Fibroblast of skin of right quadriceps (primary cell): ENCODE measurements at places on chromosomes 3 and 15.

- DNase-seq = no peak
These were observed 34.1 kb downstream of the MUC20 start for GRCh38 chr3:195754906-195755305.

GRCh38 chr3:146975032-146975431 is 369.9 kb upstream of the PLSCR5 start:
- DNase-seq = no peak

DNA sequence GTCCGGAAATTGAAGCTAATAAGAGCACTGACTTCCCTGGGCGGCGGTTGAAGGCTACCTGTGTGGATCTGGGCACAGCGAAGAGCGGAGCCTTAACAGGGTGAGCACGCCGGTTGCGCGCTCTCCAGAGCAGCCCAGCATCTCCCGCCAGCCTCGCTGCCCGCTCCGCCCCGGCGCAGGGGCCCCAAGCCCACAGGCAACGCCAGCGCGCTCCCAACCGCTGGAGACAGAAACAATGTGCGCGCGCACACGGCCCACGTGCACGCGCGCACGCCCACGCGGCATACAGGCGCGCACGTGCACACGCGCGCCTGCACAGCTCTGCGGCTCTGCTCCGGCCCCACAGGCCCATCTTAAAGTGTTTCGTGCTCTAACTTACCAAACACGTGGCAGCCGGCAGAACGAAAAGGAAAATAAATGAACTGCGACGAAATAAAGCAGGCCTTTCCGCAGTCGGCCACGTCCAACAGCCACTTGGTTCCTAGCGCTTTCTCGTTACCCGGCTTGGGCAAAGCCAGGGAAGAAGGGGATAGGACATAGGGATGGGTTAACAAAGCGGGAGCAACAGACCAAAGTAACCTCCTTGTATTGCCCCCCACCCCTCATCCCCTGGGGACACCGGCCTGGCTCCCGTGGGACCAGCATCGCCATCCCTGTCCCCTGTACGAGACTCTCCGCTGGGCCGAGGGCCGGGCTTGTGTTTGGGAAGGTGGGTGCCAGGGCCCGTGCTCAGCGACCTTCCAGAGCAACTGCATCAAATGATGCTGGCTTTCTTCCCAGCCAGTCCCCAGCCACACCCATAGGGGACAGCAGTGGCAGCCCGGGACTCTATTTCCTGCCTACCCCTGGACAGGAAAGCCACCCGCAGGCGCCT is 203.7 kb downstream of the ABHD5 start:
- peak; percentile 79 for DNase-seq

- DNase-seq = no peak
These were observed 466.9 kb upstream of the SUCLG2 start for GRCh38 chr3:68121287-68121686.

DNA sequence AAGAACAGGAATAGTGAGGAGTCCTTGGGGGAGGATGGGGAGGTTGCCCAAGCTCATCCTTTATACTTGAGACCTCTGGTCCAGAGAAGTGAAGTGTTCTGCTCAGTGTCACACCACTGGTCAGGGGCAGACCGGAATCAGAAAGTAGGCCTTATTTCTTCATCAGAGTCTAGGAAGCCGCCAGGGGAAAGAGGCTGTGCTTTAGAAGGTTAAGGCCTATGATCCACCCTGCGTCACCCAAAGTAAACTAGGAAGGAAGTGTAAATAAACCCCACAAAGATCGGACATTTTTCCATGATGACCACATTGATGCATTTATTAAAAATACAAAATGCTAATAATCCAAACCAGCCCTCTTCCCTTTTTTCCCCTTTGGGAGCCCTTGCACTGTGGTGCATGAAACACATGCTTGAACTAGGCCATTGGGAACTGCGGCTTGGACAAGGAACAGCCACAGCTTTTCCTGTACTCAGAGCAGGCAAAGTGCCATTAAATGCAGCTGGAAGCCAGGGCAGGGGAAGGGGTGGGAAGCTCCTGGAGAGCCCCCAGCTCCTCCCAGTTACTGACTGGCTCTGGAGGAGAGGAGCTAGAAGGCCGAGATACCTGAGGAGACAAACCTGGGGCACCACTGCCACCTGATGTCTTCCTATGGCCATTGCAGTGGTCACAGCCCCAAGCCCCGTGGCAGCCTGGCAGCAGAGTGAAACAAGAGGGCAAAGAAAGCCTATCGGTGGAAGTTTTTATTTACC is 37.0 kb downstream of the CDC25A start:
- DNase-seq = peak; percentile 75

- peak; percentile 73 for DNase-seq
These were observed 27.2 kb downstream of the VEPH1 start for GRCh38 chr3:157475921-157476414.

GRCh38 chr3:124777762-124778470 is 47.7 kb downstream of the UMPS start:
- DNase-seq = no peak

- DNase-seq = no peak
These were observed 145.1 kb downstream of the TP63 start for GRCh38 chr3:189776149-189776824.

GRCh38 chr3:172355836-172356235 is 92.4 kb downstream of the GHSR start:
- DNase-seq = peak; percentile 93

- no peak for DNase-seq
These were observed 53.5 kb downstream of the PLXNA1 start for GRCh38 chr3:127036209-127037020.

DNA sequence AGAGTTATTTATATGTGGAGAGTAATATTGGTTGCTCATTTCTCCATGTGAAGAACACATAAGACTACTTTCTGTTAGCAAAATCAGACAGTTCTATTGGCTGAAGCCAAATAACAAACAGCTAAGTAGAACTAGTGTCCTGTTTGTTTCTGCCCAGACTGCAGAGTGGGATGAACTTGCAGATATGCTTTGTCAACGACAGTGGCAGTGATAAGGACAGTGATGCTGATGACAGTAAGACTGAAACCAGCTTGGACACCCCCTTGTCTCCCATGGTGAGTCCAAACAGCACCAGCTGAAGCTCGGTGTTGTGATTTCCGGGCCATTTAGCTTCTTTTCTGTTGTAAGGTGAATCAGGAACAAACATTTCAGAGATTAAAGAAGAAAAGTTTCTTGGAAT is 102.6 kb upstream of the IL12A start:
- DNase-seq = no peak

- DNase-seq = no peak
These were observed 22.1 kb downstream of the SNTN start for GRCh38 chr3:63674586-63674985.

DNA sequence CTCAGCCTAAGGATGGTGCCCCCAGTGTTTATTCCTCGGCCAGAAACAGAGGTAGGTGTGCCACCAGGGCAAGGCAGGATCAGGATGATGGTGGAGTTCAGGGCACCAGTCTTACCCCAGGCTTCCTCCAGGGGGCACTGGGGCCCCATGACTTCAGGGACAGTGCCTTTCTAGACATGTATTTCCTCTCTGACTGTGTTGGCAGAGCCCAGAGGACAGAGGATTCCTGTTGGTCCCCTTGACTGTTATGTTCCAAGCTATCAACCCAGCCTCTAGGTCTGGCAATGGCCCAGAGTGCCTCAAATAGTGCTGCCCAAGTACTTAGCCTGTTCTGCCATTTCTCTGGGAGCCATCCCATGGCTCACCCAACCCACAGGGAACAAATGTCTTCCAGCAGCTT is 2.8 kb downstream of the HEMK1 start:
- DNase-seq = peak; percentile 59

DNA sequence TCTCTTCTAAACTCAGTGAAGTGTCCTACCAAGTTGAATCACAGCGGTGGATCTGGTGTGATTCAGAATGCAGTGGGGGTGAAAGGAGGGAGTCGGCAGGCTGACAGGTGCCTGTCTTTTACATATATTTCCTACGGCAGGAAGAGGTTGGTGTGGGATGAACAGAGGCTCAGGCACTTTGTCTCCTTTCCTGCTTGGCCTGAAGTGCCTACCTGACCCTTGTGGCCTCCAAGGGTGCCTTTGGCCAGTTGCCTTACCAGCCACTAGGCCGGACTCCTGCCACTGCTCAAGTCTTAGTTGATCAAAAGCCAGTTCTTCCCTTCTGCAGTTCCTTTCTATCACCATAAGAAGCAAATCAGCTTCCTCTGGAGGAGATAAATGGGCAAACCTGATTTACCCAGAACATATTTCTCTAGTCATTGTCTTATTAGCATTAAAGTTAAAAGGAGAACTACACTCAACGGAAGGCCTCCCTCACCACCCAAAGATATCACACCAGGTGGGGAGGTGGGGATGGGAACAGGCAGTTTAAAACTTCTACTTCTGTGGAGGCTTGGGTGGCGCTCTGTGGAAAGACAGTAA is 52.1 kb downstream of the CRTC3 start:
- DNase-seq = no peak

- no peak for DNase-seq
These were observed 220.7 kb downstream of the GBE1 start for GRCh38 chr3:81540787-81541186.

GRCh38 chr3:151218136-151218535 is 15.1 kb upstream of the GPR171 start:
- no peak for DNase-seq

DNA sequence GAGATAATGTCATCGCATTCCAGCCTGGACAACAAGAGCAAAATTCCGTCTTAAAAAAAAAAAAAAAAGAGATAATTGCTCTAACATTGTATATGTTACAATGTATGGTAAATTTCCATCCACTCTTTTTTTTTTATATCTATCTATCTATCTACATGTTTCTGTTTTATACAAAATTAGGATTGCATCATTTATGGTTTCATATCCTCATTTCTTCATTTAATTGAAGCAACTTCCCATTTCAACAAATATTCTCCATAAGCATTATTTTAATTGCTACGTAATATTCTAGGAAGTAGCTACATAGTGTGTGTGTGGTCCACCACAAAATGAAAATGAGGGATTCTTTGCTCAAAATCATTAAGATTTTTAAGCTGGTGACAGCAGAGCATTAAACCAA is 18.4 kb downstream of the RBP1 start:
- no peak for DNase-seq

- no peak for DNase-seq
These were observed 40.5 kb downstream of the SEMA3G start for GRCh38 chr3:52404391-52404790.

DNA sequence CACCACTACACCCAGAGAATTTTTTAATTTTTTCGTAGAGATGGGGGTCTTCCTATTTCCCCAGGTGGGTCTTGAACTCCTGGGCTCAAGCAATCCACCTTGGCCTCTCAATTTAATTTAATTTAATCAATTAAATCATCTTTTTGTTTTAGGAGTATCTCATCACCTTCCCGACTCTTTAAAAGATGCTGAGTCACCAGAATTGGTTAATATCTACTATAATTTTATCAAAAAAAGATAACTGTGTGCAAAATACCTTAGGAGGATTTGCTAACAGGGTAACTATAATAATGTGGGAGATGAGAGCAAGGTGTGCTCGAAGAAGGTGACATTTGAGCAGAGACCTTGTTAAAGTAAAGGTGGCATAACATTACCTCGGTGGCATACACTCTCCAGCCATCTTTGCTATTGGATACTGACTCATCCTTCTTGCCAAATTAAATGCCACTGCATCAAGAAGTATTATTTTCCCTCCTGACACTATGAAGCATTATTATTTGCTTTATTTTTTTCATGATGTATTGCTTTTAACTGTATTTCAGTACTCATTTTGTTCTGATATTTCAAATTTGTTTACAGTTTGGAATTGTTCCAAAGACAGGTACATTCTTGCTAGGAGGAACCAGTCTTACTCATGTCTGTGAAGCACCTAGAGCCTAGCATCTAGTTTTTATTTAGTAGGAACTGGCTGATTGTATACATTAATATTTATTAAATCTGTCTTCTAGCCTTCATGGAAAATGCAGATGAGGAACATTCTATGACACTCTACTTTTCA is 200.7 kb downstream of the MBNL1 start:
- DNase-seq = no peak

- no peak for DNase-seq
These were observed 365.0 kb downstream of the NLGN1 start for GRCh38 chr3:173762501-173762900.

GRCh38 chr3:121677141-121677540 is 16.4 kb upstream of the HCLS1 start:
- no peak for DNase-seq

DNA sequence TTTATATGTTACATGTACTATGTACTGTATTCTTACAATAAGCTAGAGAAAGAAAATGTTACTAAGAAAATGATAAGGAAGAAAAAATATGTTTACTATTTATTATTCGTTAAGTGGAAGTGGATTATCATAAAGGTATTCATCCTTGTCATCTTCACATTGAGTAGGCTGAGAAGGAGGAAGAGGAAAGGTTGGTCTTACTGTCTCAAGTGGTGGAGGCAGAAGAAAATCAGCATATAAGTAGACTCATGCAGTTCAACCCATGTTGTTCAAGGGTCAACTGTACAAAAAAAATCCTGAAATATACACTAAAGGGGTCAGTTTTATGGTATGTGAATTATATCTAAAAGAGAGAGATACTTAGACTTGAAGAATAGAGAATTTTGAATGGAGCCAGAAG is 5.7 kb downstream of the HMG20A start:
- no peak for DNase-seq

GRCh38 chr15:66702787-66703539 is 927 bp downstream of the SMAD6 start:
- DNase-seq = no peak

DNA sequence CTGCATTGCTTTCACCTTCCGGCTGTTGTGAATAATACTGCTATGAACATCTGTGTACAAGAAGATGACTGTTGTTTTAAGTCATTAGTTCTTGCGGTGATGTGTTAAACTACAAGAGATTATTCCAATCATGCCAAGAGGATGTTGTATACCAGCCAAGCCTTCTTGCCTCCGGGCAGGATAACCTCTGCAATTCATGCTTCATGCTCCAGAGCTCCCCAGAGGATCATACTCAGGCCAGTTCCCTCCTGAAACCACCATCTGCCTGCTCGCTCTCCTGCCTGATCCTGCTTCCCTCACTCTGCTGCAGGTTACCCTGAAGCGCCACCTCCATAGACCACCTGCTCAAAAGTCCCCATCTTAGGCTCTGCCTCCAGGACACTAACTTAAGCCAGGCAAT is 187.1 kb upstream of the PROK2 start:
- no peak for DNase-seq

DNA sequence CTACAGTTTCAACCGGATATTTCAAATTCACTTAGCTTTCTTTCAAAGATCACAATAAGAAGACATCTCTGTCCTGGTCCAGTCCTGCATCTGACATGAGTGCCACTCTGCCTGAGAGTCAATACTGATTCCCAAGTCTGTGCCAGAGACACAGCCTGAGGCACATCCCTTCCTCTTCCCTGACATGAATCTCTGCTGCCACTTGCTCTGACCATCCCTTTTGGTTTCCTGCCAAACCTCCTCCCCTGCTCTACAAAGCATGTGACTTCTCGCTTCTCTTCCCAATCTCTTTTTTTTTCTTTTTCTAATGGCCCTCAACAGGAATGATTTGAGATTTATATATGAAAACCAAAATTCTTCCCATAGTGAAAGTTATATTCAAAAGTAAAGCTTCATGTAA is 117.9 kb downstream of the MECOM start:
- no peak for DNase-seq

GRCh38 chr3:123971406-123971805 is 10.4 kb upstream of the CCDC14 start:
- DNase-seq = peak; percentile 53
